Activated CD8-positive, alpha-beta memory T cell treated with anti-CD3 and anti-CD28 coated beads, Interleukin-2, amount 10 ng/mL, durations not matched to agents 7 days and 5 days (primary cell): ENCODE measurements at places on chromosomes 1 and 21.

DNA sequence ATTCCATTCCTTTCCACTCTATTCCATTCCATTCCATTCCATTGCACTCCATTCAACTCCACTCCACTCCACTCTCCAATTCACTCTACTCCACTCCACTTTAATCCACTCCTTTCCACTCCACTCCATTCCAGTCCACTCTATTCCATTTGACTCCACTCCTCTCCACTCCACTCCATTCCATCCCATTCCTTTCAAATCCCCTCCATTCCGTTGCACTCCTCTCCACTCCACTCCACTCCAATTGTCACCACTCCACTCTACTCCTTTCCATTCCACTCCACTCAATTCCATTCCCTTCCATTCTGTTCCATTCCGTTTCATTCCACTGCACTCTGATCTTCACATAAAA, 2563.7 kb upstream of the TPTE start:
- no peak for DNase-seq

DNA sequence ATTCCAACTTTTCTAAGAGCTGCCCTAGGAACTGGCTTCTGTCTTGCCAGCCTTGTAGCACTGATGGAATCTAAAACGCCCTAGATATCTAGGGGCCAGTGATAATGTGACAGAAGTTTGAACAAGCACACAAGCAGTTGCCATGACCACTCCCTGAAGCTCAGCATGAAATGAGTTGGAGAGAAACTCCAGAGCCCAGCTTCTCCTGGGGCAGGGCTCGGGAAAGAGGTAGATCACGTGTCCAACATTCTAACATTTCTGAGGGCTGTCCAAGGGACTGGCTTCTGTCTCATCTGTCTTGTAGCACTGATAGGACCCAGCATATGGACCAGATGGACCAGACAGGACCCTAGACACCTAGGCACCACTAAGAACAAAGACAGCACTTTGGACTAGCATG, 37.9 kb downstream of the OMA1 start:
- DNase-seq: no peak

- DNase-seq: peak; percentile 9
These were observed 198.6 kb upstream of the JUN start for GRCh38 chr1:58982259-58982998.

- DNase-seq: no peak
These were observed 44.5 kb downstream of the MDM4 start for GRCh38 chr1:204560590-204561150.

GRCh38 chr21:33249331-33250002, 16.7 kb upstream of the IL10RB start:
- DNase-seq: no peak

DNA sequence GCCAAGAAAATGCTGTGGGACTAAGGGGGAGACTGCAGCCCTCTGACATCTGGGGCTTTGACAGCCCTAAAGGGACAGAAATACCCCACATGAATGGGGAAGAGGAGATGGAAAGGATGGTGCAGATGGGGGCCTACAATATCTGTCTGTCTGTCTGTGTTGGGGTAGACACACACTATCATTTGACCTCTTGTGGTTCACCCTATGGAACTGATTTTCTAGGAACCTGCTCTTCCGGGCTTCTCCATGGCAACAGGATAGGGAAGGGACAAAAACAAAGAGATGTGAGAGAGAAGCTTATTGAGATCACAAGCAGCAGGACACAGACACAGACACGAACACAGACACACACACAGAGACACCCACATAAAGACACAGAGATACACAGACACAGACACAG, 17.1 kb downstream of the KIF21B start:
- no peak for DNase-seq

DNA sequence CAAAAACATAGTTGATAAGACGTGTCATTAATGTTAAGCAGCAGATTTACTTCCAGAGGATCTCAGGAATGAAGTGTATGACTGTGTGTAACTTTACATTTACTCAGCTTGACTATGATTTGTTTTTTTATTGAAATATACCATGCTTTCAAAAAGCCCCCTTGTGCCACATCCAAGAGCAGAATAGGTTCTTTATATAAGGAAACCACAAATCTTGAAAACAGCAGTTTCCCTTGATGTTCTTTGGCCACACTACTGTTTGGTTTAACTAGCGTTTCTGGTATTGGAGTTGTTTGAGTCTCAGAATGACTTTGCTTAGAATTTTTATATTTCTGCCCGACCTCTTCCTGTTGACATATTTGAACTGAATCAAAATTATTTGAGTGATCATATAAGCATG, 25.0 kb downstream of the LRRC8C start:
- DNase-seq: no peak

DNA sequence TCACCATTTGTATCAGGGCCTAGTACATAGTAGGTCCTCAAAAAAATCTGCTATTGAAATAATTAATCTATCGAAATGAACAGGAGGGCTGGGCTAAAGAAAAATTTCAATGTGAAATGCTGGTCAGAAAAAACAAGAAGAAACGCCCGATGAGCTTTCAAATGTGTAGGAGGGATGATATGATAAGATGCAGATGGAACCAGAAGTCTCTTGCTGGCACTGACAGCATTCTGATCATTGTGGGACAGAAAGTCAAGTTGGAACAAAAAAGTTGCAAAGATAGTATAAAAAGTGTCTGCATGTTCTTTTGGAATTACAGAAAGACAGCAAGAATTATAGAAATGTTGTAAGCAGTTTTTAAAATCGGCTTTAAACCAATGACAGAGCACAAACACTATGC, 11.1 kb downstream of the G0S2 start:
- no peak for DNase-seq

DNA sequence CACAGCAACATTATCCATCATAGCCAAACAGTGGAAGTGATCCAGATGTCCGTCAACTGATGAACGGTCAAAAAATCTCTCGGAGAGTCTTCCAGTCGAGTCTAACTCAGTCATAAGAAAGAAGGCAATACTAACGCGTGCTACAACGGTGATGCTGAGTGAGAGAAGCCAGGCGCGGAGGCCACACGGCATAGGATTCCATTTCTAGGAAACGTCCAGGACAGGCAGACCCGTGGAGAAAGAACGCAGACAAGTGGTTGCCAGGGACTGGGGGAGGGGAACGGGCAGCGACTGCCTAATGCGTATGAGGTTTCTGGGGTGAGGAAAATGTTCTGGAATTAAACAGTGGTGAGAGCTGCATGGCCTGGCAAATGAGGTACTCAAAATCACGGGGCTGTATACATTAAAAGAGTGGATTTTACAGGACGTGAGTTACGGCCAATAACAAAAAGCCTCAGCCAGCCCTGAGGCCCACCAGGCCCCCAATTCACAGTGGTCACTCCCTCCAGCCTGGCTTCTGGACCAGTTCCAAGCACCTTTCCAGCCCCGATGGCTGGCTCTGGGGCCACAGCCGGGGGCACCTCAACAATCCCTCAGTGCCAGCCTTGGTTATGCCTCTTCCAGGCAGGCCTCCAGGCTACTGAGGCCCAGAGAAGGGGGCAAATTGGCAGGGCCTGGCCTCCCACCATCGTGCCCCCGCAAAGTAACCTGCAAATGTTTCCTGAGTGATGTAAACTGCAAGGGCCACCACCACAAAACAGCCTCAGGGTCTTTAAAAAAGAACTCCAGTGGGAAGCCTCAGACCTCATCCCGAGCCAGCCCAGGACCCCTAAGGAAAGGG, 3.4 kb downstream of the WNT9A start:
- DNase-seq: peak; percentile 23

DNA sequence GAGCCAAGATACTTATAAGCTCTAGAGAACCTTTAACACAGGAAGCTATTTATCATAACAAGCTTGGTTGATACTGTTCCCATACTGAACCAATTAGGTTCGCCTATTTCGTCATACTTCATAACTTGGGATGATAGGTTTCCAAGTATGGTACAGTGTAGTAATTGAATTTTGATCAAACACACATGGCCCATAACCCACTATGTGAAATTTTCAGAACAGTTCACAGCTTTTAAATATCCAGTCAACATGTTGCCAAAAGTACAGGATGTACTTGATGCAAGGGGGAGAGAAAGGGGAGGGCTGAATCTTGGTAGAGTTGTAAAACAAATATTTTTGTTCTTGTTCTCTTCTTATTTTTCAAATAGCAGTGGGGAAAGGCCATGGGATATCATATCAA, 86.6 kb downstream of the TM2D1 start:
- DNase-seq: no peak

DNA sequence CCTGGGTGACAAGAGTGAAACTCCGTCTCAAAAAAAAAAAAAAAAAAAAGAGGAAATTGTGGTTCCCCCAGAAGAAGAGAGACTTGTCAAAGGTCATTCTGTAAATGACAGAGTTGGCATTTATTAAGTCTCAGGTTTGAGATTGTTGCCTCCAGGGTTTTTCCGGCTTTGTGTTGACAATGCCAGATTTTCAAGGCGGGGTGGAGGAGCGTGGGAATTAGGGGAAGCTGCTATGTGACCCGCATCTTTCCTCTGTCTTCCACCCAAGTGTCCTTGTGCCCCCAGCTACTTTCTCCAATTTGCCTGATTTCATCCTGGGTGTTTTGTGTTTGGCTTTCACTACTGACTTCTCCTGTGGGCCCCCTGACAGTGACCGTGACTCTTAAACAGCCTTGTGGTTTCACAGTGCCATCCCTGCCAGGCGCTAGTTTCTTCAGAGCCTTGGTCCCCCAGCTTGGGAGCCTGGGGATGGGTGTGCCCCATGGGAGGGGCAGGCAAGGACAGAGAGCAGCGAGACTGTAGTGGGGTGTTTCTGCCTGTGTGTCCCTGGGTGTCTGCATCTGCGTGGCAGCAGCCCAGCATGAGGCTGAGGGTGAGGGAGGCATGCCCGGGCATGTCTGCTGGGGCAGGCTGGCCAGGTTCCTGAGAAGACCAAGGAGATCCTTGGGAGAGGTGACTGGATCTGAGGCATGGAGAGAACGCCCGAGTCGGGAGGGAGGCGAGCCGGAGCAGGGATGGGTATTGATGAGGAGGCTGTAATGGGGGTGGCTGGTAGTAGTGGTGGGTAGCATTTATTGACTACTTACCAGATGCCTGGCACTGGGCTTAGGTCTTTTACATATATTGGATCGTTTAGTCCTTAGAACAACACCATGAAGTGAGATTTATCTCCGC, 46.3 kb downstream of the IER5 start:
- peak; percentile 63 for DNase-seq

DNA sequence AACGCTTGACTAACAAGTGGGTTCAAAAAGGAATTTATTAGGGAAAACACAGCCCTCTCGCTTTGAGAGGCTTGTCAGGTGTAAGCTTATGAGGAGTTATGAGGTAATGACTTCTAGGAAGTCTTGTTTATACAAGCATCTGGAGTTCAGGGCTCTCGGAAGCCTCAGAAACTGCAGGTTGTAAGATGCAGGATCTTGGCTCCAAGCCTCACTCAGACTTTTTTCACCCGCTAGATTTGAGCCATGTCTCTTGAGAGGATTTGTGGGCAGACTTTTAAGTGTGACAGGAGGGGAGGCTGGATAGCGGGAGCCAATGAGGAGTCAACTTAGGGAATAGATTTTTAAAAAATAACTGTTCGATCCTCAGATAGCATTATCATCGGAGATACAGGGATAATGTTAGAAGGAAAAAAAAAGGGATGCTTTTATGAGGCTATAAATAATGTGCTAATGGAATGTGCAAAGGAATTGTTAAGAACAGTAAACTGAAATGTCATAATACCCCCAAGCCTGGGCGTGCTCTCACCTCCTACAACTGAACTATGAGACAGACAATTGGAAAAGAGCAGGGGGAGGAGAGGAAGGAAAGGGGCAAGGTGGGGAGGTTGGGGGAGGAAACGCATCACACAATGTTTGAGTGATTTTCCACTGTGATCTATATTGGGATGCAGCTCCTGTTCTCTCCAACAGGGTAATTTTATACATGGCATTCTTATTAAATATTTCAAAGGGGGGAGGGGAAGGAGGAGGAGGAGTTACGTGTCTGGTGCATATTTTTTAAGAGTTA, 107.4 kb upstream of the ESRRG start:
- DNase-seq: no peak

DNA sequence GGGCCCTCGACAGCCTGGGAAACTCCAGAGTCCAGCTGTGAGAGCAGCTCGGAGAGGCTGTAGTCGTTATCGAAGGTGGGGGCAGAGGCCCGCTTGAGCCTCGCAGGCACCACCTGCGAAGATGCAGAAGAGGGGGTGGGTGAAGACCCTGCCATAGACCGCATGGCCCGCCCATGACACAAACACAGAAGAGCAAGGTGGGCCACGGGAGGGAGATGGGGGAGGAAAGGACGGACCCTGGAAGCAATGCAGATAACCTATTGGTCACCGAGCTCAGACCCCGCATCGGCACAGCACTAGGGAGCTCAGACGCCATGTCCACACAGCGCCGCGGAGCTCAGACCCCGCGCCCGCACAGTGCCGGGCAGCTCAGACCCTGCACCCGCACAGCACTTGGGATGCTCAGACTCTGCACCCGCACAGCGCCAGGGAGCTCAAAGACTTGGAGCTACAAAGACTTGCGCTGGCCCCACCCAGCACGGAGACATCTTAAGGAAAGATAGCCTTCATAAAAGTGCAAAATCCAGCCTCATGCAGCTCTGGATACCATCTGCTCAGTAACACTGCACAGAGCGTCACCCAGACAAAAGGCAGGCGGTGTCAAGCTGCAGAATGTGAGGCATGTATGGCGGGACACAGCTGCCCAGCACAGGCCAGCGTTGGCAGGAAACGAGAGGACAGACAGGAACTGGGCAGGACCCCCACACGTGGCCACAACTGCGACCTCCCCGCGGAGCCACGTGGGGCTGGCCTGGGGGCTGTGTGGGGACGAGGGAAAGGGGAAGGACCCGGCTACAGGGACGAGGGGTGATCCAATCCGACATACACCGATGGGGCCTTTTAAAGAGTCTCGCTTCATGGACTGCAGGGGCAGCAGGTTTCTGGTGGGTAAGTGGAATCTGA, 22.6 kb downstream of the RIPK4 start:
- no peak for DNase-seq

GRCh38 chr1:222454186-222454585, 93.7 kb downstream of the HHIPL2 start:
- no peak for DNase-seq
